ENCODE measurements at places on chromosomes 12 and 14.

- DNase-seq = no peak
Measured at GRCh38 chr12:116915326-116915725, 4.6 kb downstream of the FBXW8 start.

GRCh38 chr12:6899837-6900519 lies 4.6 kb upstream of the LRRC23 start:
- no peak for DNase-seq

- DNase-seq = no peak
Measured at GRCh38 chr14:55457496-55457895, 17.1 kb upstream of the TBPL2 start.

DNA sequence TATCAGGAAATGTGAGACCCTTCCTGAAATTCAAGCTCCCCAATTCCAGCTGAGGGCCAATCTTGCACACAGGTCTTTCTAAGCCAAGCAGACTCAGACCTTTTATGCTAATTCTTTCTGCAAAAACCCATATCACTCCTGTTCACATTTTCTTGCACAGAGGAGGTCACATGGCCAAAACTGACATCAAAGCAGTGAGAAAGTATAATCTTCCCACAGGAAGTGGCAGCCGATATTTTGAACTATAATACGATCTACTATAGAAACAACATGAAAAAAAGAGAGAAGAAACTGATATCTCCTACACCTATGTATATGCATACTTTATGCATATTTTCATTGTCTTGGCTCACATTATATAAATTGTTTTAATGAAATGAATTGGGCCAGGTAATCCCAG lies 132.9 kb upstream of the SSTR1 start:
- DNase-seq = no peak

DNA sequence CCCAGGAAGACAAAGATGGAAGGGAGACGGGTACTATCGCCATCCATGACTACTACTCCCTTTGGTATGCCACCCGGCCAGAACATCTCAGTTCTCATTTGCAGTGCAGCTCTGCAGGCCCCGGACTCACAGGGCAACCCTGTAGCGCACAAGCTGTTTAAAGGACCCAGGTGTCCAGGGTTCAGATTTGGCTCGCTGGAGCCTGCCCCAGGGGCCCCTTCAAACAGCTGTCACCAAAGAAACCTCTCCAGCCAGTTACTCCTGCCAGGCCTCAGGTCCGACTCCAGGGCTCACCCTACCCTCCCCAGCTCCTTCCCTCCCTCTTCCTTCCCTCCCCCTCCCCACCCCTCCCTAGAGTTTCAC lies 5.5 kb upstream of the CHD4 start:
- no peak for DNase-seq

DNA sequence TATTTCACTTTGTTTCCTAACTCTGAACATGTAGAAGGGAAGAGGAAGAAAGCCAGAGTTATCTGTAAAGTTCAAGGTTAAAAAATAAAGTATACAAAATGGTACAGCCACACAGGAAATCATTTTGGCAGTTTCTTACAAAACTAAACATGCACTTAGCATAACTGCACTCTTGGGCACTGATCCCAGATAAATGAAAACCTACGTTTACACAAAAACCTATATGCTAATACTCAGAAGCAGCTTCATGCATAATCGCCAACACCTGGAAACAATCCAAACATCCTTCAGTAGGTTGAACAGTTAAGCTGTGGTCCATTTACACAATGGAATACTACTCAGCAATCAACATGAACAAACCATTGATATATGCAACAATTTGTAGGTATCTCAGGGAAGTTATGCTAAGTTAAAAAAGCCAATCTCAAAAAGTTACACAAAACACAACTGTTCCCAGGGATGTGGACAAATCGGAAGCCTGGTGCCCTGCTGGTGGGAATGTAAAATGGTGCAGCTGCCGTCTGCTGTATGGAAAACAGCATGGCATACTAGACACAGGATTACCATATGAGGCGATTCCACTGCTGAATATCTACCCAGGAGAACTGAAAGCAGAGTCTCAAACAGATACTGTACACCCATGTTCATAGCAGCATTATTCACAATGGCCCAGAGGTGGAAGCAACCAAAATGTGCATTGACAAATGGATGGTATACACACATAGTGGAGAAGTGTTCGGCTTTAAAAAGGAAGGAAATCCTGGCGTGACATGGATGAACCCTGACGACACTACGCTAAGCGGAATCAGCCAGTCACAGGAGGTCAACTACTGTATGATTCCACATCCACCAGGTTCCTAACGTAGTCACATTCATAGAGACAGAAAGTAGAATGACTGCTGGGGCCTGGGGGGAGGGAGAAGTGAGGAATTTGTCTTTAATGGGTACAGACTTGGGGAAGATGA lies 37.7 kb downstream of the NRDE2 start:
- DNase-seq = no peak

- DNase-seq = no peak
Measured at GRCh38 chr14:37591311-37591940, 3.6 kb downstream of the FOXA1 start.

- DNase-seq = no peak
Measured at GRCh38 chr12:124379938-124380754, 85.3 kb downstream of the RFLNA start.

Measured in esophagus squamous epithelium (tissue), 5 donors.